ENCODE measurements at places on chromosomes 2 and 18.

DNA sequence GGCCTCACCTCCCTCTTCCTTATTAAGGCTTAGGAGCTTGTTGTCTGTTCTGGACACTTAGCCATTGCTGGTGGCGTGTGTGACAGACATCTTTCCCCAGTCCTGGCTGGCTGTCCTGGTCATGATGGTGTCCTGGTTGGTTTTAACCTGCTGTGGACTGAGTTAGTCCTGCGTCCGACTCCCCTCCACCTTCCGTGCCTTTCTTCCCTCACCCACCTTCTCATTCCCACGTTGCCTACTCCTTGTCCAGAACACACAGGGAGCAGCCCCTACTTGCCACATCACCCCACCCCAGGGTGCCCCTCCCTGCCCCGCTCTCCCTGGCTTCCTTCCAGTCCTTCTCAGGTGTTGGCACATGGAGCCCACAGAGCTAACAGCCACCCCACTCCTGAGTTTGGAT is 9.5 kb downstream of the ANO7 start:
- no peak for DNase-seq

DNA sequence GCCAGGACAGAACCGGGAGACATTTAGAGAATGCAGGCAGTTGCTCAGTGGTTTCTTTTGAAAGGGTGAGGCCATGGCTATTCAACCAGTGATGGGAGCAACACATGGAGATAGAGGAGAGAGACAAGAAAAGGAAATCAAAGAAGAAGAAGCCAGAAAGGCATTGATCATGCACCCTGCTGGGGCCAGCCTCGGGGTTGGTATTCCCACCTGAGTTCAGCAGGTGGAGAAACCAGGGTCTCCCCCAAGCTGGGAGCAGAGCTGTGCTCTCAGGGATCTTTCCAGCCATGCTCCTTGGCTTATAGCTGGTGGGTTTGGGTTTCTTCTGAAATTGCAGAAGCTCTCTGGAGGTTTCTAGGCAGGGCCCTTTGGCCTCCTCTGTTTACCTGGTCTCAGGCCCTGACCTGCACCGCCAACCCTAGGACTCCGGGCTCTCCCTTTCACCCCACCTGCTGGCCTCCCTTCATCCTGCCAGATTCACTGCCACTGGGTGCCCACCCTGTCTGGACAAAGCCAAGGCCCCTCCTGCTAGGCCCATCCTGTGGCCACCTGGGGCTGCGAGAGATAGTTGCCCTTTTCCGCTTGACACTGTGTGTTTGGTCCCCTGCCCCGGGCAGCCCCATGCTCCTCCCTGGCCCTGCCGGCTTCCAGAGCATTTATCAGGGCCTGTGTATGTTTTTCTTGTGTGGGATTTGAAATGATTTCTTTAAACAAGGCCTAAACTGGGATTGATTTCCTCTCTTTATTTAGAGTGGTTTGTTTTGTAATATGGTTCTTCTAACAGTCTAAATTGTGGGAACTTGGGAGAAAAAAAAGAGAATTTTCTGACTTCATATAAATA is 126.7 kb downstream of the DDX1 start:
- DNase-seq = no peak

GRCh38 chr2:108947271-108947907 is 41.6 kb downstream of the EDAR start:
- DNase-seq = no peak

DNA sequence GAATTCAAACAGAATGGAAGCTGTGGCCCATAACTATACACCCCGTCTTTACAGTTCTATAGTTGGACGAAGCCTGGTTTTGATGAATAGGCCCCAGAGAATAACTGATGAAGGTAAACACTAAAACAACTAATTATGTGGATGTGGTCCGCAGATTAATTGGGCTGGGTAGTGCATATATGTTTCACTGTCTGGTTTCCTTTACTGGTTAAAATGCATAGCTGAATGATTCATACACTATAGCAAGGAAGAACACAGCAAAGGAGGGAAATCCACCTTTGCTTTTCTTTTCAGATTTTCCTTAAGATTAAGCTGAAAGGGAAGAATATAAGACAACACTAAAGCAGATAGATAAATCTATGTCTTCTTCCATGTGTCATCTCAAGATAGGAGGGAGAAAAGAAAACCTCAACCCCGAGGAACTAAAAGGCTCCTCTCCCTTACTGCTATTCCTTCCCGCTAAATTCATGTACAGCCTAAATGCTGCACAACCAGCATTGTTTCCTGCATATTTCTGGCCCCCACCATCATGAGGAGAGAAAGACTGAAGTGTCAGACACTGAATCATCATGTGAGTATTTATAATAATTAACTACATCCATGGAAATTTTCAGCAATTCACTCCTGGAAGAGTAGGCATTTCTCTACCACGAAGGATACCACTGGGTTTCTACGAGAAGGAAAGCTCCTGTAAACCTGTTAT is 297.1 kb upstream of the CCDC68 start:
- no peak for DNase-seq

DNA sequence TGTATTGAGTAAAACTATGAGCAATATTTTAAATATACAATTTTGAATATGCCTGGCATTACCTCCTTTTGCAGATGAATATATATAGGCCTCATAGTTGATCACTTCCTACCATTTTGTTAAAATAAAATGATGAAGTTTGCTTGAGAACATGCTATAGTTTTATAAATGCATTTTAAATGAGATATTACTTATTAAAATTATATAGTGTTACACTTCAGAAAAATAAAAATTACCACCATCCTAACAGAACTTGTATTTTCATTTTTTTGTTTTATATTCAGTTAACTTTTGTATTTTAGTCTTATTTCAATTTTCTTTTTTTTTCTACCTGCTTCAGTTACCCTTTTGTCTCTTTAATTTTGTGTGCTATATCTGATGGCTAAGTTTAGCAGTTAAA is 426.9 kb downstream of the PARD3B start:
- no peak for DNase-seq

- DNase-seq = no peak
Observed at GRCh38 chr2:73999881-74000597, 15.3 kb downstream of the TET3 start.

GRCh38 chr2:9914384-9915065 is 37.0 kb upstream of the GRHL1 start:
- peak; percentile 51 for DNase-seq

GRCh38 chr18:57269756-57270155 is 82.6 kb upstream of the ST8SIA3 start:
- DNase-seq = no peak

- no peak for DNase-seq
Observed at GRCh38 chr18:74251297-74252038, 40.3 kb downstream of the CYB5A start.

GRCh38 chr18:5884375-5884774 is 10.9 kb downstream of the TMEM200C start:
- no peak for DNase-seq

DNA sequence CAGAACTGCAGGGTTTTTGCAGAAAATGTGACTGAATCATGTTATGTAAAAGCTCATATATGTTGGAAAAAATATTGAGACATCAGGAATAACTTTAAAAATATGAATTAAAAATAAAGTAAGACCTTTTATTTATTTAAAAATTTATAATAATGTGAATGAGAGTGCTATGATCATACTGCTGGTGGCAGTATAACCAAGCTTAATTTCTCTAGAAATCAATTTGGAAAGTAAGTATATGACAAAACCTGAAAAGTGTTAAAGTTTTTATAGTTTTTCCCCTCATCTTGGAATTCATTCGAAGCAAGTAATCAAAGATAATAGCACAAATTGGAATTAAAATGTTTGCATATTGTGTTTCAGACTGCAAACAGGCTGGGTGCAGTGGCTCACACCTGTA is 7.5 kb downstream of the SLC39A10 start:
- no peak for DNase-seq

DNA sequence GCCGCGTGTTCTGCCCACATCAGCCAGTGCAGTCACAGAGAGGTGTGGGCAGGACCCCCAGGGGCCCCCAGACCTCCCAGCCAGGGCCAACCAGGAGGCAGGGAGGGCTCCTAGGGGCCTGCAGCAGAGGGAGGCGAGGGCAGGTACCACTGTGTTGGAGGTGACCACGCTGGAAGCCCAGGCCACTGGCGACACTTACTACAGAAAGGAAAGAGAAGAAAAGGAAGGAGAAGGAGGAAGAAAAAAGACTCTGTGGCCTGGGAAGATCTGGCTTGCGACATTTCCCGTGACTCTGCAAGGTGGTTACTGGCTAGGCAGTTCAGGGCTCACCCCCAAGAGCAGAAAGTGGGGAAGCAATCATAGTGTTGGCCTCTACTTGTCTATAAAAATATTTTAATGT is 98.1 kb upstream of the BCL2L11 start:
- DNase-seq = no peak

GRCh38 chr18:56083523-56084287 is 495.7 kb upstream of the TCF4 start:
- DNase-seq = no peak

- DNase-seq = no peak
Observed at GRCh38 chr2:105487142-105488069, 88.6 kb upstream of the FHL2 start.

DNA sequence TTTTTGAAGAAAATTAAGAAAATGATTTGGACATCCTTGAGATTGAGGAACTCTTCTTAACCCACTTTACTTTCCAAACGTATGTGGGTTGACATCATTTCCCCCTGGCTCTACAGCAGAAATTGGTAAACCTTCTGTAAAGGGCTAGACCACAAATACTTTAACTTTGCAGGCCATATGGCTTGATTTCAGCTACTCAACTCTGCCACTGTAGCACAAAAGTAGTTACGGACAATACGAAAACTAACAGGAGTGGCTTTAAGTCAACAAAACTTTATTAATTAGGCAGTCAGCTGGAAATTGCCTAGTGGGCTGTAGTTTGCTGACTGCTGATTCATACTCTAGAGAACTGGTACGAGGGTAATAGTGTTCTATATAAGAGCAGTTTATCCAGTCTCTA is 83.2 kb upstream of the DTNB start:
- no peak for DNase-seq

GRCh38 chr2:101828257-101828656 is 130.8 kb downstream of the MAP4K4 start:
- no peak for DNase-seq

DNA sequence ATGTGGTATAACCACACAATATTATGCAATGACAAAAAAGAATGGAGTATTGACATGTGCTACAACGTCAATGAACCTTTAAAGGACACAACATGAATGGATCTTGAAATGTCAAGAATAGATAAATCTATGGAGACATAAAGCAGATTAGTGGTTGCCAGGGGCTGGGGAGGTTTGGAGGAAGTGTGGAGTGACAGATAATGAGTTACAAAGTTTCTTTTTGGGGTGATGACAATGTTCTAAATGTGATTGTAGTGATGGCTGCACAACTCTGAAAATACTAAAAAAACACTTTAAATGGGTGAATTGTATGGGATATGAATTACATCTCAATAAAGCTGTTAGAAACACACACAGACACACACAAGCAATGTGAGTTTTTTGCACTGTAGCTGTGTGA is 37.4 kb upstream of the C1D start:
- no peak for DNase-seq

- no peak for DNase-seq
Observed at GRCh38 chr18:8298186-8298585, 311.1 kb upstream of the RAB12 start.

DNA sequence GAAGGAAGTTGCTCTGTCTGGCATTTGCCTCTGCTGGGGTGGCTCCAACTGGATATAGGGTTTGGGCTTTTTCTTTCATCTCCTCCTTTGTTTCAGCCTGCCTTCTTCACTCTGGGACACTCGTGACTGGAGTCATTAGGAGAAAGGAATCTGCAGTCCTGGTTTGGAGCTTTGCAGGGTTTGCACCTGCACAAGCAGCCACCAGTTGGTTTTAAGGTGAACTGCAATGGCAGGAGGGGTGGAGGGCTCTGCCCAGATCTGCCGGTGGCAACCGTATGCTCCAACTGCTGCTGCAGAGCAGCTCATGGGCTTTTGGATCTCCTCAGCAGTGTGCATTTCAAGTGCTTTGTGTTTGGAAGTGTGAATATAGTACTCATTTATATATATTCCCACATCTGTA is 131.3 kb upstream of the MGAT5 start:
- no peak for DNase-seq

DNA sequence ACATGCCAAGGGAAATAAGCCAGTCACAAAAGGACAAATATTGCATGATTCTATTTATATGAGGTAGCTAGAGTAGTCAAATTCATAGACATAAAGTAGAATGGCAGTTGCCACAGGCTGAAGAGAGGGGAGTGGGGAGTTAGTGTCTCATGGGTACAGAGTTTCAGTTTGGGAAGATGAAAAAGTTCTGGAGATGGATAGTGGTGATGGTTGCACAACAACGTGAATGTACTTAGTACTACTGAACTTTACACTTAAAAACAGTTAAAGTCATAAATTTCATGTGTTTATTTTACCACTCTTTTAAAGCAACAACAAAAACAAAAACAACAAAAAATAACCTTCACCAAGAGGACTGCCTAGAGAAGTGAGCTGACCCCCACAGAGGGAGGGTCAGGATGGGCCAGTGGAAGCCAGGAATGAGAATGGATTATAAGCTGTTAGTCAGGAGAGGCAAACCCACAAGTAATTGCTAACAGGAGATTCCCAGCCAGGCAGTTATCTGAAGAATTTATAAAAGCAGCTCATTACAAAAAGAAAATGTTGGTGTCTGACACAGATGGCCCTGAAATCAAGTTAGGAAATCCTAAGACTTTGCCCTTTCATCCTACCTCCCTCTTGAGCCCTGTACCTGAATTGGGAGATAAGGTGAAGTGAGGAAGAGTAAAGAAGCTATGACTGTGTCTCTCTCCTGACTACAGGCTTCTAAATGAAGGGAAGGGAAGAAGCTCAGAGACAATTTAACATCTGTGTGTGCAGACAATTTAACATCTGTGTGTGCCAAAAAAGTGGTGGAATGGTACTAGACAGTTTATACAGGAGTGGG is 263.4 kb downstream of the PDE11A start:
- no peak for DNase-seq

- DNase-seq = no peak
Observed at GRCh38 chr2:88057437-88057844, 1.9 kb upstream of the KRCC1 start.

DNA sequence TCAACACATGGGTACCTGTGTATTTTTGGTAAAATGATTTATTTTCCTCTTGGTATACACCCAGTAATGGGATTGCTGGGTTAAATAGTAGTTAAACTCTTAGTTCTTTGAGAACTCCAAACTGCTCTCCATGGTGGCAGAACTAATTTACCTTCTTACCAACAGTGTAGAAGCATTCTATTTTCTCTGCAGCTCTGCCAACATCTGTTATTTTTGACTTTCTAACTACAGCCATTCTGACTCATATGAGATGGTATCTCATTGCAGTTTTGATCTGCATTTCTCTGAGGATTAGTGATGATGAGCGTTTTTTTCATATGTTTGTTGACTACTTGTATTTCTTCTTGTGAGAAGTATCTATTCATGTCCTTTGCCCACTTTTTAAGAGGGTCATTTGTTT is 180.6 kb downstream of the FSIP2 start:
- no peak for DNase-seq

- DNase-seq = no peak
Observed at GRCh38 chr18:55900380-55900779, 312.4 kb upstream of the TCF4 start.
